H1 (cell line): ENCODE measurements at places on chromosomes 2 and 18.

DNA sequence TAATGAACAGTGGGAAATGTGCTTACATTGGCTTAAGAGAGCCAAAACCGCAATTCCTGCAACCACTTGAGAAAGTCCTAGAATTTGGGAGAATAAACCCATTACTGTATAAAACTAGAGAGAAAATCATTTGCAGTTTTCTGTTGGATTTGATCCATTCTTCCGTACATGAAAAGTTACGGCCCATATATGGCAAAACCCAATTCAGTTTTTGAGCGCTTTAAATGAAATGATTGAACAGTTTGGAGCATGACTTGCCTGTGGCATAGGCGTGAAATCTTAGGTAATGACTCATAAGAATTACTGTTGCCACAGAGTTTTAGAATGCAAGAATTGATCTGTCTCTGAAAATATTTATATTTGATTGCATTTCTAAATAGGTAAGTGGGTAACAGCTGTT lies 52.0 kb downstream of the PHLPP1 start:
- DNase-seq, result no peak

DNA sequence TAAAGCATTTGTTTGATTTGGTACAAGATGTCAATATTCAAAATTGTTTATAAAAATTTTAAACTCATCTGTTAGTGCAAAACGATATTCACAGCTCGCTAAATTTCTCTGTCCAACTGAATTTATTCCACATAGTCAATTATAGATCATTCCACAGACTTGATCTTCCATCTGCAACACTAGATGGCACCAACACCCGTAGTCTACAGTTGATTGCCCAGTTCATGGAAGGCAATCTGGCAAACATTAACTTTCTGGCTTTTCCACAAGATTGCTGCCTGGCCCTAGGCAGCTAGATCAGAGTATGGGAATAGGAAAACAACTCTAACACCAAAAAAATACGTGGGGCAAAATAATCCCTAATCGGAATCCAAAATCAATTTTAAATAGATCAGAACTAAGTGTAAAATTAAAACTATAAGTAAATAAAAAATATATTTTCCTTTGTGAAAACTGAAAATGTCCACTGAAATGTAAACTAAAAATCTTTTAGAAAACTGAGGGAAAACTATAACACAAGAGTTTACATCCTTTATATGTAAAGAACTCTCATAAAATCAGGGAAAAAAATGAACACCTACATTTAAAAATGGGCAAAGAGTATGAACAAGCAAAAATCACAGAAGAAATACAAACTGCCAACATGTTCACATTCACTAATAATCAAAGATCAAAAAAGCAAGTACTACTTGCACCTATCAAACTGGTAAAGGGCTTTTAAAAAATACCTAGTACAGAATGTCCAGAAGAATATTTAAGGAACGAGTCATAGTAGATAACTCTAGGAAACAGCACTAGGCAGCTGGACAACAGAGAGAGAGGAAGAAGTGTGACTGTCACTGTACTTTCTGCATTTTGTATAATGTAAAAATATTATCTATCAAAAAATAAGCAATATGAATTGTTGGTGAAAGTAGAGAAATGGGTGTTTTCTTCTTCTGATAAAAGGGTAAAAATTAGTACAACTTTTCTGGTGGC lies 35.0 kb downstream of the RTN4 start:
- no peak for DNase-seq

- no peak for DNase-seq
Measured at GRCh38 chr2:19990416-19990728, 467 bp upstream of the WDR35 start.

DNA sequence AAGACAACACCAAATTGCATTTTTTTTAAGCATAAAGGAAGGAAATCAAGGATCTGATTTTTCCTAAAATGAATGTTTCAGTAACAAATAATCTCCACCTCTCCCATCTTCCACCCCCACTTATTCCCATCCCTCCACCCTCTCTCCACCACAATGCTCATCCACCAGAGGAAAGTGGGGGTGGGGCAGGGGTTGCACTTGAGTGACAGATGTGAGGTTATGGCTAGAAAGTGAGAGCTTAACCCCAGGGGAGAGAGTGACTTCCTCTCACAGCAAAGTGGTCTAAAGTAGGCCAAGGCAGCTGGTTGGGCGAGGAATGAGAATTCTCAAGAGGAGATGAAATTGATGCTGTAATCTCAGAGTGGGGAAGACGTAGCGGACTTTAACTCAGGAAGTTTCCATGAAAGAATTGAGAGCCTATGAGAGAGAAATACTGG lies 104.7 kb downstream of the HNRNPLL start:
- no peak for DNase-seq

- DNase-seq, result no peak
Measured at GRCh38 chr2:88355486-88355885, 97.0 kb downstream of the FOXI3 start.

DNA sequence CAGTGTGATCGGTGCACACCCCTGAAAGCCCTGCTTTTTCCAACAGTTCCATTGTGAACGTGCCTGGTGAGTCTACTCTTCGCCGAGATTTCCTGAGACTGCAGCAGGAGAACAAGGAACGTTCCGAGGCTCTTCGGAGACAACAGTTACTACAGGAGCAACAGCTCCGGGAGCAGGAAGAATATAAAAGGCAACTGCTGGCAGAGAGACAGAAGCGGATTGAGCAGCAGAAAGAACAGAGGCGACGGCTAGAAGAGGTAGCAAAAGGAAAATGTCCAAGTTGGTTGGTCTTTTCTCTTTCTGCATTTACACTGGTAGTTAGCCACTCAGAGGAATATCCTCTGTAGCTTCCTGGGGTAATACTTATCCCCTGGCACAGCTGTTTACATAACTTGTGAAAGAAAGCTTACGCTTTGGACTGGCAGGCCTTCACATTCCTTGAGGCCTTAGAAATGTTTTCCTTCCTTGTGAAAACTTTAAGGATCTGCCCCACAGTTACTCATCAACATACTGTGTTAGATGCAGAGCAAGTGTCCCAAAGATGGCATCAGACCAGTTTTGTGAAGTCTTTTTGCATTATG lies 146.6 kb downstream of the MAP4K4 start:
- DNase-seq, result no peak

DNA sequence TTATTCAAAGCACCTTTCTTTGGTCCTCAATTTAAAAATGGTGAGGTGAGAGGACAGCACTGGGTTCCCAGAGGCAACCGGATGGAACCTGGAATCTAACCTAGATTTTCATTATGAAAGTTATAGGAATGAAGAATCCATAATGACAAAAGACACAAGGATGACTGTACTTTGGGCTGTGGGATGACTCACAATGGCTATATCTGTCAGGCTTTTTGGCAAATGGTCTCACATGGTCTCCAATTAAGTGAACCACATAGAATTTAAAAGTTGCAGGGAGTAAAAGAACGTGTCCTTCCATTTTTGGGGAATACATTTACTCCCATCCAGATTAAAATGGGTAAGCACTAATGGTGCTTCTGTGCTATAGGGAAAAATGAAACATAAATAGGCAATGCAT lies 31.8 kb upstream of the LYPD1 start:
- no peak for DNase-seq

DNA sequence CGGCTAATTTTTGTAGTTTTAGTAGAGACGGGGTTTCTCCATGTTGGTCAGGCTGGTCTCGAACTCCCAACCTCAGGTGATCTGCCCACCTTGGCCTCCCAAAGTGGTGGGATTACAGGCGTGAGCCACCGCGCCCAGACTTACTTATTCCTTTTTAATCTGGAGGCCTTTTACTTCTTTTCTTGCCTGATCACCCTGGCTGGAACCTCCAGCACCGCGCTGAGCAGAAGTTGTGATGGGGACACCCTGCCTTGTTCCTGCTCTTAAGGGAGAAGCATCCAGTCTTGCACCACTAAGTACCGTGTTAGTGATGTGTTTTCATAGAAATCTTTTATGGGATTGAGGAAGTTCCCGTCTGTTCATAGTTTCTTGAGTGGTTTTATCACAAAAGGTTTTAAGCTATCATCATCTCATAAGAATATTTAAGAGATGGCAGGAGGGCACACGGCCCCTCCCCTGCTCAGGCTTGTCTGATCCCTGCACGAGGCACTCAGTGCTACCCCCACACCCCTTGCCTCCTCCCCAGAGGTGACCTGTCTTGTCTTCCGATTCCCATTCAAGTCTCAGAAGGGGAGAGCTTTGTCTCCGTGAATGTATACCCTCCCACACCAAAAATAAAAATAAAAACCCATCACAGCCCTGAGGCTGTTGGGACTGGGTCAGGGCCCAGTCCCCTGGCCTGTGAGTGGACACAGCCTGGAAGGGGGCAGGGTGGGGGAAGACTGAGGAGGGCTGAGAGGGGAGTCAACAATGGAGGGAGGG lies 65.3 kb upstream of the SMAD7 start:
- DNase-seq, result no peak

DNA sequence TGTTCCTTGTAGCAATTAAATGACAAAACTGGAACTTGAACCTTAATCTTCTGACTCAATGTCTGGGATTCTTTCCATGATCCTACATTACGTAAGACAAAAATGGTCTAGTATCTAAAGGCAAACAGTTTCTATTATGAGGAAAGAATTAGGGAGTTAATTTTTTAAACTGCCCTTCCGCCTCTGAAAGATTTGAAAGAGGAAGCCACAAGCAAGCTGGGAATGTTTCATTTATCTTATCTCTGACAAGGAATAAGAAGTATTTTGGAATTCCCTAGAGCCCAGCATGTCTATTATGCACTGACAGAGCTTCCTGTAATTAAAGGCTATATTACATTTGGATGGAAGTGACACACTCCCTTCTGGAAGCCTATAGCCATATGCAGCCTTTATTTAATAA lies 558.8 kb upstream of the CDH2 start:
- no peak for DNase-seq

GRCh38 chr18:58190842-58191530 lies 147.0 kb downstream of the NEDD4L start:
- DNase-seq, result no peak

DNA sequence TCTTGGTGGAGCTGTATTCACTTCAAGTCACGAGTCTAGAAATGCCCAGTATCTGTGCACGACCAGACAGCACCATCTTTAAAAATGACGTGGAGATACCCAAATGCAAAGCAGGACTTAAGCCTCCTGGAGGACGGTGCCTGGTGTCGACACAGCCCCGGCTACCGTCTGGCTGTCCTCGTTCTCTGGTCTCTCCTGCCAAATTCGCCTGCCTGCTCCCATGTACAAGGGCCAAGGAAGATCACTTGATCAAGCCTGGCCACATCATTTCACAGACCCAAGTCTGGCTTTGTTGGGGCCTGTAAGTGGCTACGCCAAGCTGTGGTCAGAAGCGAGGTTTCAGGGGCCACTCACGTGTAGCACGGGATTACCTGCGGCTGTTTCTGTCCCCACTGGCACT lies 9.4 kb downstream of the ODC1 start:
- DNase-seq, result no peak

DNA sequence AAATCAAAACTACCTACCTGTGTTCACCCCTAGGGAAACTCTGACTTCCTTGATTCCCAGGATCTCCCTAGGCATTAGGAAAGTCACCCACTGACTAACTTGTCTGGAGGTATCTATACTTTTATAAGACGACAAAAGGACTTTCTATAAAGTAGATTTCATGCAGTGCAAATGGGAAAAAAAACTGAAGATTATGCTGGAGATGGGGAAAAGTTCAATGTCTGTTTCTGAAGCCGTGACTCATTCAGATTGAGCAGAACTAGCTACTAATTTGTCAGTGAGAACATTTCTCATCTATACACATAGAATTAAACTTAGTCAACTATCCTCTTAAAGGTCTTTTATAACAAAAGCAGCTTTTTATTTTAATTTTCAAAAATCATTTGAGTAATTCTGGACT lies 6.0 kb downstream of the SEPTIN10 start:
- DNase-seq, result no peak

GRCh38 chr2:216070195-216070594 lies 11.4 kb downstream of the PECR start:
- no peak for DNase-seq

- peak; percentile 9 for DNase-seq
Measured at GRCh38 chr2:148303161-148303560, 282.3 kb downstream of the MBD5 start.

GRCh38 chr18:56469582-56469981 lies 168.8 kb downstream of the TXNL1 start:
- DNase-seq, result no peak

DNA sequence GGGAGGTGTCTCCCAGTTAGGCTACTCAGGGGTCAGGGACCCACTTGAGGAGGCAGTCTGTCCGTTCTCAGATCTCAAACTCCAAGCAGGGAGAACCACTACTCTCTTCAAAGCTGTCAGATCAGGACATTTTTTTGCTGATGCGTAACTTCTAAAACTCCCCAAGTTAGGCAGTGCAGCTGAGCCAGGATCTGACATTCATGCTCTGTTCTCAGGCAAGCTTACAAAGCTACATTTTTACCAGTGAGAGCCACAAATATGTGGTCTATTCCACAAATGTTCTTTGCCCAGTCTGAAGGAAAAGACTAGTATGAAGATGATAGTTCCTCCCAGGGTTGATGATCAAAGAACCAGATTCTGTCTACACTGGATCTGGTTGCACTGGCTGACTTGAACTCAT lies 184.1 kb downstream of the MTCL1 start:
- DNase-seq, result no peak

- DNase-seq, result peak; percentile 78
Measured at GRCh38 chr2:84958135-84959059, 12.6 kb upstream of the KCMF1 start.

DNA sequence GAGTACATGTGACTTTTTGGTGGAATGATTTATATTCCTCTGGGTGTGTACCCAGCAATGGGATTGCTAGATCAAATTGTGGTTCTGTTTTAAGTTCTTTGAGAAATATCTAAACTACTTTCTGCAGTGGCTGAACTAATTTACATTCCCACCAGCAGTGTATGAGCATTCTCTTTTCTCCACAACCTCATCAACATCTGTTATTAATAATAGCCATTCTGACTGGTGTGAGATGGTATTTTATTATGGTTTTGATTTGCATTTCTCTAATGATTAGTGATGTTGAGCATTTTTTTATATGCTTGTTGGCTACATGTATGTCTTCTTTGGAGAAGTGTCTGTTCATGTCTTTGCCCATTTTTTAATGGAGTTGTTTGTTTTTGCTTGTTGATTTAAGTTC lies 267.4 kb upstream of the NT5C1B start:
- no peak for DNase-seq

GRCh38 chr2:81304154-81304830 lies 999.7 kb upstream of the LRRTM1 start:
- no peak for DNase-seq

DNA sequence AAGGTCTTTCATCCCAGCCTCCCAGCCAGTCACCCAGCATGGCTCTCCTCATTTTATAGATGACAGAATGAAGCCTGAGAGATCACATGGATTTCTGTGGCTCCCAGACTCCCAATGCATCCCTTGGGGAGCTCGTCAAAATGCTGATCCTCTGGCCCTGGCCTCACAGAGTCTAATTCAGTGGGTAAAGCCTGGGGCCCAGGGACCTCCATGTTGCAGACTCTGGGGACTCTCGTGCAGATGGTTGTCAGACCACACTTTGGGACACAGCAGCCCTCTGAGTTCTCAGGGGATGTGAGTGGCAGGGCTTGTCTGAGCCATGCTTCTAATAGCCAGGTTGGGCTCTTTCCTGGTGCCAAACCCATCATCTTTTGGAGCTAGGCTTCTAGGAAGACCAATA lies 97.0 kb downstream of the CTIF start:
- no peak for DNase-seq
